Activated T-helper 2 cell treated with anti-CD3 and anti-CD28 coated beads, Interferon-gamma antibody, Interleukin-2, Interleukin-4, amounts not matched to agents 10 μg/mL and 5 μg/mL and 100 μg/mL, durations not matched to agents 14 hours and 24 hours and 36 hours (primary cell): ENCODE measurements at places on chromosomes 2 and 18. TPM values are rescaled to one million over a fixed set of nuclear protein-coding genes. Genes with fewer than 3 reads are reported as not detected.
A peak's percentile ranks its signal among the peaks of the same experiment; 100 is the strongest.

Gene RBM44
- 0.92 and 1.0 TPM in 2 replicates for total RNA-seq

Gene AMER3
- total RNA-seq, result not detected in 2 replicates

Gene TRIM54
- total RNA-seq, result 0.21 and 0.25 TPM in 2 replicates

Gene UGT1A8
- not detected in 2 replicates for total RNA-seq

Gene SERPINB13
- not detected in 2 replicates for total RNA-seq

Gene EDAR
- 0.11 TPM in 2 replicates for total RNA-seq

Gene GAL3ST2
- 1.3 and 1.9 TPM in 2 replicates for total RNA-seq

Gene UGT1A4
- not detected in 2 replicates for total RNA-seq

Gene C2orf69
- total RNA-seq, result 16.8 and 17.6 TPM in 2 replicates

Gene RAX
- total RNA-seq, result 0.32 TPM in 1 of 2 replicates, not detected in the other

- no peak for DNase-seq
These were observed 162.2 kb downstream of the CD226 start for GRCh38 chr18:69785466-69785865.

DNA sequence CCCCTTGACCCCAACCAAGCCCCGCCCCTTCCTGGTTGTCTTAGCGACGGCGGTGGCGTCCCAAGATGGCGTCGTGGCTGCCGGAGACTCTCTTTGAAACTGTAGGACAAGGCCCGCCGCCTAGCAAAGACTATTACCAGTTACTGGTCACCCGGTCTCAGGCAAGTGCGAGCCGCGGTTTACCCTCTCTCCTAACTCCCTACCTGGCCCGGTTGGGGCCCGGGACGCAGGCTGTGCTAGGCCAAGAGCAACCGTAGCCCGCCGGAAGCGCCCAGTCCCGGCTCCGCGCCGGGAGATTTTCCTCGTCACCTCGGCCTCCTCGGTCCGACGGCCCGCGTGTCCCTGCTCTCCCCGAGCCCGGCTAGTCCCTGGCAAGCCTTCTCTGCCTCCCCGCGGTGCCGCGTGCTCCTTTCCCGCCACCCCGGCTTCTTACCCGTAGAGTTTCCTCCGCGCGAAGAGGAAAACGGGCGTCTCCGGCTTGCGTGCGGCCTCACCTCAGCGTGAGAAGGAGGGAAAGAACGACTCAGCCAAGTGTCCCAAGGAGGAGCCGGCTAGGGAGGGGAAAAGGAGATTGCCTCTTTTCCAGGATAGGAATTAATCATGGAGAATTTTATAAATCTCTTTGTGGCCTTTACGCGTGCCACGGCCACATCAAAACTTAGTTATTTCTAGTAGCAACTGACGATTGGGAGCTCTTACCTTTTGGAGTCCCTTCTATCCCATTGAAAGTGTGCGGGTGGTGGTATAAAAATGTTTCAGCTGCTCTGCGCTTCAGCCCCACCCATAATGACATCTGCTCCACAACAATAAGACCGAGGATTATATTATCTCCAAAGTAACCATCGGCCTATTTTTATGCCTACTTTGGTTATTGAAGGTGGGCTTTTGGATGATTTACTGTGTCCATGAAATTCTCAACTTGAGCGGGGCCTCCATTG lies at the start of gene FBXO36:
TSS of gene FBXO36 (plus strand) at position 55 of the 938 bp plus-strand sequence. CDS start at position 66, 11 bp downstream.
- DNase-seq, result peak; percentile 87

- no peak for DNase-seq
These were observed 25.7 kb upstream of the OTOS start for GRCh38 chr2:240166191-240166590.

GRCh38 chr2:45301307-45302277 lies 292.3 kb upstream of the SIX2 start:
- no peak for DNase-seq

DNA sequence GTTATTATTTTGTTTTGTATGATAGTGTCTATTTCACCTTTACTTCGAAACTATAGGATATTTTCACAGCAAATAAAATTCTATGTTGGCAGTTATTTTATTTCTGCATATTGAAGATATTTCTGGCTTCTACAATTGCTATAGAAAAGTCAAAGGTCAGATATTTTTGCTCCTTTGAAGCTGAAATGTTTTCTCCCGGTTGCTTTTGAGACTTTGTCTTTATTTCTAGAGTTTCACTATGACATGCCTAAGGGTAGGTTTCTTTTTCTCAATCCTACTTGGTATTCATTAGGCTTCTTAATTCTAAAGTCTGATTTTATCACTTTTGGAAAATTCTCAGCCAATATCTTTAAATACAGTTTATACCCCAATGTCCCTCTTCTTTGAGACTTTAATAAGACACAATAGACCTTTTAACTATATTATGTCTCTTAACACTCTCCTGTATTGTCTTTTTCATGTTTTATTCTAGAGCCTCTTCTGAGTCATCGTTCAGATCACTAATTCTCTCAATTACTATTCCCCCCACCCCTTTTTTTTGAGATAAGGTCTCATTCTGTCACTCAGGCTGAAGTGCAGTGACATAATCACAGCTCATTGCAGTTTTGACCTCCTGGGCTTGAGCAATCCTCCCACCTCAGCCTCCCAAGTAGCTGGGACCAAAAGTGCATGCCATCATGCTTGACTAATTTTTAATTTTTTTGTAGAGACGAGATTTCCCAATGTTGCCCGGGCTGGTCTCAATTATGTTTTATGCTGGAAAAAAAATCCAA lies 50.5 kb downstream of the USP37 start:
- DNase-seq, result no peak

DNA sequence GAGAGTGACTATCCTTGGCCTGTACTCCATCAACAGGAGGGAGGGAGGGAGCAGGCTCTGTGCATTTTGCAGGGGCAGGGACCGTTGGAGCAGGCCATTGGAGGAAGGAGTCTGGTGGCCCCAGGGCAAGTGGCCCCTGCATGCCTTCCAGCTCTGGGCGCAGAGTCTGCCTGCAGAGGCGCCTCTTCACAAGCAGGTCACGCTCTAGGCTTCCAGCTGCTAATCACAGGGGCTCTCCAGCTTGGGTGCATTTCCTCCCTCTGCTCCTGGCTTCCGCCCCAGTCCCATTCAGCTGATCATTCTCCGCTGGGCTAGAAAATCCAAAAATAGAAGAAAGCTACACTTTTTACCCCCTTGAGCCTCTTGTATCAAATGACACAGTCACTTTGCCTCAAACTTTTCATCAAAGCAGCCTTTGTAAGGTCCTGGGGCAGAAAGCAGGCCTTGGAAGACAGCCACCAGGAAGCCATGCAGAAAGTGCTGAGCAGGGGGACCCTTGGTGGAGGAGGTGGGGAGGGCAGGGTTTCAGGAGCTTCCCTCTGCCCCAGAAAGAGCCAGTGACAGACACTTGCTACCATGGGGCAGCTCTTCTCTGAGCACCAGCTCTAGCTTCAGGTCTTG lies 11.3 kb downstream of the TMEM247 start:
- DNase-seq, result no peak

DNA sequence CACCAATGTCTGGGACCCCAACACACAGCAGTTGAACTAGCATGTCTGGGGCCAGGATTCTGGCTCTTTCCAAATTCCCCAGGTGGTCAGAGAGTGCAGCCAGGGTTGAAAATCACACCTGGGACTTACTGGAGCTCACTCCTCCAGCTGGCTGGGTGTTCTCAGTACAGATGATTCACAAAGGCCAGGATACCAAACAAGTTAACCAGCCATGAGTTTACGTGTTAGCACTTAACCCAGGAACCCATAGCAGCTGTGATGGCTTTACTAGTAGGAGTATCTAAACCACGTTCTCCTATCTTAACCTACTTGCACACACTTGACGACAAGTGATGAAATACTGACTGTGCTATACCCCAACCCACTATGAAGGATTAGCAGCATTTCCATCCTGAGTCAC lies 222.8 kb downstream of the FBXO15 start:
- DNase-seq, result no peak

- no peak for DNase-seq
These were observed 30.0 kb upstream of the KLHL14 start for GRCh38 chr18:32802591-32803451.

- peak; percentile 67 for DNase-seq
These were observed 795 bp downstream of the METTL21A start for GRCh38 chr2:207624185-207625013.

GRCh38 chr18:8667846-8668245 lies 37.5 kb upstream of the MTCL1 start:
- no peak for DNase-seq

- DNase-seq, result no peak
These were observed 153.9 kb upstream of the NDUFV2 start for GRCh38 chr18:8948471-8949149.

- DNase-seq, result no peak
These were observed 65.5 kb downstream of the FAM117B start for GRCh38 chr2:202700075-202700901.

- DNase-seq, result peak; percentile 26
These were observed 4.2 kb downstream of the ZNF516 start for GRCh38 chr18:76490670-76491472.

DNA sequence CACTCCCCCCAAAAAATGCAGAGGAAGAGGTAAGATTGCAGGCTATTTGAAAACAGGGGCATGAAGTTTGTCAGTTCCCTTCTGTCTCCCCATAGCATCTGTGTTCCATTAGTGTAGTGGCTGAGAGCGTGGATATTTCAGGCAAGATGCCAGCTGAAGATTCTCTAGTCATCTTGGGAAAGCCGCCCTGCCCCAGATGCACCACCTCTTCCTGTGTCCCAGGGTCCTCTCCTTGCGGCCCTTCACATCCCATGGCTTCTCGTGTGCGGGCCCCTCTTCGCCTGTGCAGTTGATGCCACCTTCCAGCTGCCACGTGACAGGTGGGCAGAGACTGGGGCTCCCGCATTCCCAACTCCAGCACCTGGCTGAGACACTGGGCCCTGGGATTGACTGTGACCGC lies 16.1 kb downstream of the TMEM127 start:
- DNase-seq, result no peak

GRCh38 chr2:146709004-146709403 lies 1135.8 kb upstream of the ACVR2A start:
- DNase-seq, result no peak

- DNase-seq, result no peak
These were observed 200.7 kb upstream of the TNP1 start for GRCh38 chr2:217060516-217060915.

- no peak for DNase-seq
These were observed 1.4 kb upstream of the SP140L start for GRCh38 chr2:230325316-230326243.

DNA sequence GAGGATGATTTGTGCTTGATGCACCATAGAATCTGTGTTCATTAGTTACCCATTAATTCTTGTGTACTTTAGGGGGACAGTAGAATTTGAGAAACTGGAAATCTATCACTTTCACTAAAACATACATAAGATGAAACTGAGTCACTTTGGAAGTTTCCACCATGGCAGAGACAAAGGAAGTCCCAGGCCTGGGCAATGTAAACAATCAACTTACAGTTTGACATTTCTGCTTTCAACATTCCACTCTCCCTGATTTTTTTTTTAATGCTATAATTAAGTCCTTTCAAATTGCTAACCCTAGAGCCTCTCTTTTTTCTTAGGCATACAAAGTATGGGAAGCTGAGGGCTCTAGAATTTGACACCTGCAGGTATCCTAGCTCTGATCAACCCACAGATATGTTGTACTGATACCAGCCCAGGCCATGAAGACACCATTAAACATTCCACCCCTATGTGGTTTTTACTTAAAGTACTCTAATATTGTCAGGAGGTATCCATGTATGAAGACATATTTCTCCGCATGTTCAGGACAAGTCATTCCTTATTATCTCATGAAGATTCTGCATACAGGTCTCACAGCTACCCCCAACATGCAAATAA lies 88.5 kb upstream of the GLS start:
- no peak for DNase-seq

DNA sequence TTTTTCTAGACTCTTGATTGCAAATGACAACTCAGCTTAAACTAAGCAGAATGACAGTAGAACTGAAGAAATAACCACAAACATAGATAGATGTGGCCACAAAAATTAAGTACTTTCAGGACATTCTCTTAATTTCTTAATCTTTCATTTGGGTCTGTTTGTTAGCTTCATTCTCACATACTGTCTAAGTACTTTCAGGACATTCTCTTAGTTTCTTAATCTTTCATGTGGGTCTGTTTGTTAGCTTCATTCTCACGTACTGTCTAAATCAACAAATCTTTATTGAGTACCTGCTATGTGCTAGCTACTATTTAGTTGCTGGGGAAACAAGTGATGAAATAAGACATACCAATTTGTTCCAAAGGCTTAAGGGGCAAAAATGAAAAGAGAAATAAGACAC lies 35.1 kb downstream of the FAM117B start:
- DNase-seq, result no peak

GRCh38 chr18:60984510-60984909 lies 348.7 kb upstream of the CDH20 start:
- DNase-seq, result no peak

DNA sequence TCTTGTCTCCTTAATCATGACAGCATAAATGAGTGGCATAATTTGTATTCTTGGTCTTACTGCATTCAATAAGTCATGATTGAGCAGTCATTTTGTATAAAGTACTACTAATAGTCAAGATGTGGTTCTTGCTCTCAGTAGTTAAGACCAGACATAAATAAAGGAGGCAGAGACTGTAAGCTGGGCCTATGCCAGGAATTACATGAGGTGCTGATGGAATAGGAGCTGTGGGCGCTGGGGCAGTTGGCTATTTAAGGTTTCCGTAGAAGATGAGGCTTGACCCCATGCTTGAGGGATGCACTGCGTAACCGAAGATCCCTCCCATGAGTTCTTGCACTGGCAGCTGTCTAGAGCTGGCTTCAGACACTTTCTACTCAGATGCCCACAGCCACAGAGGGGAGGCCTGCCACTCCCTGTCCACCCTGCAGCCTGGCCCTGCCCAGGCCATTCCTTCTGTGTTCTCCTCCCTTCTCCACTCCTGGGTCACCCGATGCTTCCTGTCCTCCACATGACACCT lies 150.9 kb upstream of the REV1 start:
- DNase-seq, result no peak

GRCh38 chr2:54073796-54074195 lies 41.6 kb upstream of the ACYP2 start:
- DNase-seq, result no peak

- no peak for DNase-seq
These were observed 438.8 kb downstream of the SPAG16 start for GRCh38 chr2:213723041-213723560.

- DNase-seq, result no peak
These were observed 350.7 kb upstream of the SYT4 start for GRCh38 chr18:43627848-43628530.

- no peak for DNase-seq
These were observed 33.9 kb downstream of the STAT1 start for GRCh38 chr2:190979906-190980629.

DNA sequence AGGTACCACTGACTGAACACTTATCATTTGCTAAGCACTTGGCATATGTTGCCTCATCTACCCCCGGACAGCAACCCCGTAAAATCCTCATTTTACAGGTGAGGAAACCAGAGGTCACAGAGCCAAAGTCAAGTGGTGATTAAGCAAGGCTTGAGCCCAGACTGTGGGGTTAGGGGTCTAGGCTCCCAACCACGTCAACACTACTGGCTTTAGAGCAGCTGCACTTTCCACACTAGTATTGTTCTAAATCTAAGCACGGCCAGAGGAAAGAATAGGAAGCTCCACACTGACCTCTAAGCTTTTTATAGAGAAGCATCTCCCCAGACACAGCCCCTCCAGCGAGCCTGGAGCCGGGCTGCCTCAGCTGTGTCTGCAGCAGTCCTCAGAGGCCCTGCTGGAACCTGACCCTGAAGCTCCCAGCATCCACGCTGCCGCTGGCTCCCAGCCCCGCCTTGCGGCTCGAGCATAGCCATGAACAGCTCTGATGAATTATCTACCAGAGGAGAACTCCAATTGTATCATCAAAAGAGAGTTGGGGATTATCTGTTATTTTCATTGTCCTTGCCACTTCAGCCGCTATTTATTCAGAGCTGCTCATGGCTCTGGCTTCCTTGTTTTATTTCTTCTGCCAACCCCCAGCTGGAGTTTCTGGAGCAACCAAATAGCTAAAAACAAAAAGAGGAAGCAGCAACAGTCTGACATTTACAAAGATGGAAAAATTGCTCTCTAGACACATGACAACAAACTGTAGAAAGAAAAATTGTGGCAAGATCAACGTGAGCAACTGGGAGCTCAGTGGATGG lies 62.2 kb upstream of the RTN4 start:
- no peak for DNase-seq
